Muscle of arm (tissue), 14 donors: ENCODE measurements at places on chromosomes 11 and 22. TPM values are rescaled to one million over a fixed set of nuclear protein-coding genes. Genes with fewer than 3 reads are reported as not detected.

- DNase-seq, result no peak
Measured at GRCh38 chr11:111797145-111797581, 31.0 kb upstream of the PPP2R1B start.

- DNase-seq, result no peak
Measured at GRCh38 chr11:119788911-119789560, 60.0 kb upstream of the NECTIN1 start.

- DNase-seq, result no peak
Measured at GRCh38 chr11:35083181-35083430, 55.9 kb upstream of the CD44 start.

- DNase-seq, result no peak
Measured at GRCh38 chr22:38710866-38711265, 5.1 kb downstream of the GTPBP1 start.

- no peak for DNase-seq
Measured at GRCh38 chr22:47406180-47406834, 643.9 kb downstream of the TBC1D22A start.

DNA sequence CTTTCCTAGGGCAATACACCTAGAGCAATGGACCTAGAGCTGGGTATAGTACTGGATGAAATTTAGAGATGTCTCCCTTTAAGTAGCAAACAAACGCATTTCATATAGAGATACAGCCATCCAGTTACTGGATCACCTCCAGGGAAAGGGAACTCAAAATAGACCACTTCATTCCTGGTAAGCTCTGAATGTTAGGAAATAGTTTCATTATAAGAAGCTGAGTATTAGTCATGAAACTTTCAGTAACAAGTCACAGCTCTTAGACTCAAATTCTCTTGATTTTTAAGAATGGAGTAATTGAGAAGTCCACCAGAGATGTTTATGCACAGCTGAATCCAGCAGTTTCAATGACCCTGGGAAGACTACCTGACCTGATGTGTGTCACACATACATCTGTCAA is 221.9 kb downstream of the FAM76B start:
- DNase-seq, result no peak

- no peak for DNase-seq
Measured at GRCh38 chr11:126202646-126203359, 8.6 kb downstream of the RPUSD4 start.

PIWIL4 gene
- 6.0 TPM for polyA plus RNA-seq

SAMM50 gene
- 55.6 TPM for polyA plus RNA-seq

PAAF1 gene
- 28.1 TPM for polyA plus RNA-seq

UBQLNL gene
- not detected for polyA plus RNA-seq

OSM gene
- polyA plus RNA-seq, result 0.69 TPM
